ENCODE measurements at places on chromosomes 4 and X.

- DNase-seq, result no peak
Measured at GRCh38 chrX:71095033-71095432, 618 bp upstream of the FOXO4 start.

GRCh38 chr4:177391953-177392352 lies 50.3 kb downstream of the AGA start:
- DNase-seq, result no peak

DNA sequence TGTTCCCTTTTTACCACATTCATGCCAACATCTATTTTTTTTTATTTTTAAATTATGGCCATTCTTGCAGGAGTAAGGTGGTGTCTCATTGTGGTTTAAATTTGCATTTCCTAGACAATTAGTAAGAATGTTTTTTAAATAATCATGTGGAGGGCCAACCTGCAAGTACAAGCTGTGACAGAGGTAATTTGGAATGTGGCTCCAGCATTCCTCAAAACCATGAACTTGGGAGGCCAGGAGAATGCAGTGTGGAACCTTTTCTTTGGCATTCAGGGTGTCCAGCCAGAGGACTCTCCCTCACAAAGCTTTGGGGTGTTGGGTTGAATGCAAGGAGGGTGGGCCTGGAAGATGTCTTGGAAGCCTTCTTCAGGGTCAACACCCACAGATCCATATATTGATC lies 7.3 kb upstream of the TMEM185A start:
- DNase-seq, result no peak

DNA sequence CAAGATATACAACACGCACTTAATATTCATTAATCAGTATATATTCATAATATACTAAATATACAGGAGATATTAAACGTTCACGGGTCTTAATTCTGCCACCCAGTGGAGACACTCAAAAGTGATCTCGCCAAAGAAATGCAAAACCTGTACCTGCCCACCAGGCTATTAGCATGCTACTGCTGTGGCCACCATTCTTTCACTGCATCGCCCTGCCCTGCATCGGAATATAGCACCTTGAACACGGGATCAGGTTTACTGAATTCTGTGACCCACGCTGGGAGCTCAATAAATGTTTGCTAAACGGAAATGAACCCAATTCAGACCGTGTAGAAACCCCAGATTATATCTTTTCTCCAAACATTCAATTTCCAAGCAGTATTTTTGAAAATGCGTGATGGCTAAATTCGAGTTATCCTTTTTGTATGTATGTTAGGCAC lies 840 bp upstream of the CLCN3 start:
- peak; percentile 65 for DNase-seq

DNA sequence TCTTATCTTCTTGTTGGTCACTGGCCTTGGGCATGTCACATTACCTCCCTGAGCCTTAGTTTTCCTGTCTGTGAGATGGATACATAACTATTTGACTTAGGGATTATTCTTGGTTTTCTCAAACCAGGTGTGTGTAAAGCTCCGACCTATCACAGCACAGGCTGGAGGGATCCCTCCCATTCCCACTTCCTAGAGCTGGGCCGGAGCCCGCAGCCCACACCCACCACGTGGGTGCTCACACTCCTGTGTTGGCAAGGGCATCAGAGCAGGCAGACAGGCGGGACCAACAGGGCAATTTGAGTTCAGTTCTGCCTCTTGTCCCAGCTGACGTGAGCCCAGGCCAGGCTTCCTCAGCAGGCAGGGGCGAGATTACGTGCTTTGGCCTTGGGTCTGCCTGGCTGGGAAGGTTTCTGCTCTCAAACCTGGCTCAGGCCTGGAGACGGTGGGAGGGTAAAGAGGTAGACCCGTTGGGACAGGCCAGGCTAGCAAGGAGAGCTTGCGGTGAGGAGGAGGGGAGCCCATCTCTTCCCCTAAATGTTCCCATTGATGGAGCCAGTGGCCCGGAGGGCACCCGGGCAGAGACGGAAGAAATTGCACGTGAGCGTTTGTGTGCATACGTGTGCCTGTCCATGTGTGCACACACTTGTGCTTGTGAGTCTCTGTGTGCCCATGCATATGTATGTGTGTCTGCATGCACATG lies 734 bp upstream of the SH3TC1 start:
- no peak for DNase-seq

DNA sequence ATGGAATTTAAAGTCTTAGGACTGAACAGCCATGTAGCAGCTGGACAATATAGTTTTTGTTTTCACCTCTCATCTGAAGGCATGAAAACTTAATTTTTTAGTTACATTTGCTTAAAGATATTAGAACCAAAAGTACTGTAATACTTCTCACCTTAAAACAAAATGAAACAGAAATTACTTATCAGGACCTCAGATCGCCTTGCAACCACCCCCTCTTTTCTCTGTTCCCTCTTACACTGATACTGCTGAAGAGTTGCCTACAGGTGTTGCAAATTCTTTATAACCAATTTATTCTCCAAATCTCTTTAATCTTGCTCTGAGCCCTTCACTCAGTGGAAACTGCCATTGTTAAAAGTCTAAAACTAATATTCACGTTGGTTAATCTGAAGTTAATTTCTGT lies 145.0 kb downstream of the SPCS3 start:
- DNase-seq, result no peak

- no peak for DNase-seq
Measured at GRCh38 chrX:639151-639550, 8.6 kb downstream of the SHOX start.

- no peak for DNase-seq
Measured at GRCh38 chrX:26558719-26559386, 342.9 kb downstream of the MAGEB5 start.

DNA sequence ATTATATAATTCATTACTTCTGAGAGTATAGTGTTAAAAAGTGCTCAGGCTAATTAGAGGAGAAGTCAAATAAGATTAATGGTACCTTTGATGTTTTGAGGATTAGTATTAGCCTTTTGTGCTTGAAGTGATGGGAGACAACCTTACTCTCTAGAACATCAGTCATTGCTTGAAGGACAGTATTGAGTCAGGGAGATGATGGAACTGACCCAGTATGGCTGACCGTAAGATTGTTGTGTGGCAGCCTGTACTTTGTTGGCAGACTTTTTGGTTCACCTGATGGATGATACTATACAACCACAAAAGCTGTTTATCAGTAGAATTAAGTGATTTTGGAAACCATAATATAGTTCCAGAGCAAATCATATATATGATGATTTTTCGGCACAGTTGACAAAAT lies 9.9 kb downstream of the OGT start:
- DNase-seq, result no peak

DNA sequence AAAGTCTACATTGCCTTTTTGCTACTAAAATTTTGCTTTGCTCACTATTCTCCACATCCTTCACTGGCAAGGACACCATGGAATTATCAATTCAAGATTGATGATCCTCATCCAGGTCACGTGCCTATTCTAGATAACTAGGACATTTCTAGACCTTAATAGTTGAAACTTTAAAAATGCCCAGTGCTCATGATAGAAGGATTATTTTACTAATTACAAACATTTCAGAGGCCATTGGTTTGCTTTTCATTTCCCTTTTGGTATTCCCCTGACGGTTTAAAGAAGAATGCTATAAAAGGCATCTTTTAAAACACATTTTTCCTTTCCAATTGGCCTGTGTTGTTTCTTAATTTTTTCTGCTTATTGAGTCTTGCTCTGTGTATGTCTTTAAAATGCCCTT lies 249.4 kb downstream of the NDST4 start:
- no peak for DNase-seq

- no peak for DNase-seq
Measured at GRCh38 chrX:104318330-104319009, 63.7 kb upstream of the ESX1 start.

DNA sequence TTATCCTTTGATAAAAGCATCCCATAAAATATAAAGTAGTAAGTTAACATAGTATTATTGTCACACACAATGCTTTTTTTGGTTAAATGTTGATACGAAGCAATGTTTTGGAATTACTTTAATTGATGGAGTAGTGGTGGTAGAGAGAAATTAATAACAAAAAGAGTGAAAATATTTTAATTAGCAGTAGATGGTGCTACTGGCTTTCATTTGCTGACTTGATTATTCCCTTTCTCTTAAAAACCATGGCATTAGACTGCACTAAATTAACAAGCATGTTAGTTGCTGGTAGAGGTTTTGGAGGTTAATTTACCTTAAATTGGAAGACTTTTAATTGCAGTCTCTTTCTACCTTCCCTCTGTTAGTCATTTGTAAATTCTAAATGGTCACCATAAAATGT lies 8.9 kb upstream of the DCK start:
- no peak for DNase-seq

DNA sequence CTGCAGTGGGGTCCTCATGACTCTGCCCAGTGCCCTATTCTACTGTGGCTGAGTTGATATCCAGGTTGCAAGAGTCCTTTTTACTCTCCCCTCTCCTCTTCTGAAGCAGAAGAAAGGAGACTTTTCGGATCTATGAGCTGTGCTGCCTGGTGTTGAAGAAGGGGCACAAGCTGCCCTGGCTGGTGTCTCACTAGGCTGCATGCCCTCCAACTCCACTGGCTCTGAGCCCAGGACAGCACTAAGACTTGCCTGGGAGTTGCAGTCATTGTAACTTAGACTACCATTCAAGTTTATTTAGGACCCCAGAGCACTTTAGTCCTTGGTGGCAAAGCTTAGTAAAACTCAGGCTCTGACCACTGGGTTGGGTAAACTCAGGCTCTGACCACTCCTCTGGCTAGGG lies 89.4 kb downstream of the GABRB1 start:
- peak; percentile 32 for DNase-seq

GRCh38 chr4:150581641-150582051 lies 305 bp upstream of the MAB21L2 start:
- peak; percentile 12 for DNase-seq

GRCh38 chr4:7166981-7167700 lies 25.2 kb upstream of the SORCS2 start:
- no peak for DNase-seq

- no peak for DNase-seq
Measured at GRCh38 chrX:80430826-80431504, 10.7 kb downstream of the TENT5D start.

DNA sequence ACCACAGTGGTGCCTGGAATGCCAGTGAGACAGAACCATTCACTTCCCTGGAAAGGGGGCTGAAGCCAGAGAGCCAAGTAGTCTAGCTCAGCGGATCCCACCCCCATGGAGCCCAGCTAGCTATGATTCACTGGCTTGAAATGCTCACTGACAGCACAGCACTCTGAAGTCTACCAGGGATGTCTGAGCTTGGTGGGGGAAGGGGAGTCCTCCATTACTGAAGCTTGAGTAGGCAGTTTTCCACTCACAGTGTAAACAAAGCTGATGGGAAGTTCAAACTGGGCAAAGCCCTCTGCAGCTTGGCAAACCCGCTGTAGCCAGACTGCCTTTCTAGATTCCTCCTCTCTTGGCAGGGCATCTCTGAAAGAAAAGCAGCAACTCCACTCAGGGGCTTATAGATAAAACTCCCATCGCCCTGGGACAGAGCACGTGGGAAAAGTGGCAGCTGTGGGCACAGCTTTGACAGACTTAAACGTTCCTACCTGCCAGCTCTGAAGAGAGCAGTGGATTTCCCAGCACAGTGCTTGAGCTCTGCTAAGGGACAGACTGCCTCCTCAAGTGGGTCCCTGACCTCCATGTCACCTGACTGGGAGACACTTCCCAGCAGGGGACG lies 32.0 kb downstream of the NAP1L2 start:
- DNase-seq, result no peak

- no peak for DNase-seq
Measured at GRCh38 chrX:56800801-56801200, 71.8 kb downstream of the NBDY start.

DNA sequence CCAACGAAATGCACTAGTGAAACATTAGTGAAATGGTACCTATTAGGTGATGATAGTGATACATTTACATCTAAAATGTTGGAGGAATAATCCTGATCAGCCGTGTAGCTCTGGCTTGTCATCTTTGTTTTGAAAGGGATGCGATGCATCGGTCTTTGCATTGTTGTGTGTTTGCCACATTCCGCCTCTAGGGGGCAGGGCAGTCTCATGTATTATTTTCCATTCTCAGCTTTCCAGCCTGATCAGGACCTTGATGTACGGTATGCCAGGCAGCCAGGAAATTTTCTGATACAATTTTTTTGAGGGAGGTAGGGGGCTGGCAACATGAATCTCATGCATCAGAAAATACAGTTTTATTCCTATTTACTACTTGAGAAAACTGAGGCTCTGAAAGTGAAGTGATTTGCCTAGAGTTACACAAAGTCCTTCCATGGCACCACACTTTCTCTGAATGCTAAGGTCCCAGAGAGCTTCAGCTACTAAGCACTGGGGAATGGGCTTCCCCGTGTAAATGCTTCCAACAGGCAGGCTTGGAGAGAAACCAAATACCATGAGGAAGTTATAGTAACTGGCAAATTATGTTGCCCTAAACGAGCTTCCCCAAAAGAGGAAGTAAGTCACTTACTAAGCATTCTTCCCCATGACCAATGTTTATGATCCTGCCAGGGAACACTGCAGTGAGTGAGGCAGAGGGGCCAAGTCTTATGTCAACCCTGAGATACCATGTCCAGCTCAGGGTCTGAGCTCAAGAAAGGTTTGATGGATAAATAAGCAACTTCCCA lies 31.8 kb upstream of the IQSEC2 start:
- DNase-seq, result peak; percentile 63

DNA sequence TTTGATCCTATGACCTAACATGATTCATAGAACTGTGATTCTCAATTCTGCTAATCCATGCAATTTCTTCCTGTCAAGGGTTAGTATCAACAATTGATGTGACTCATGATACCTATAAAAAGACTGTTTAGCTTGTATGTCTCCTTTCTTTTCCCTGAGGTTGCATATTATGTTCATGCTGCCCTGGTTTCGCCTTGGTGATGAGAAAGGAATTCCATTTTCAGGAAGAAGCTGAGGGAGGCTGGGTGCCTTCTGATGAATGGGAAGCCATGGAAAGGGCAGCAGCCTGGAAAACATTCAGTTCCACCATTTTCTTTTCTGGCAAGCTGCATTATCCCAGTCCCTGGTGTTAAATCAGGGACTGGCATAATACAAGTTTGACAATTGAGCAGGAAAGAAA lies 976.5 kb downstream of the RPA4 start:
- DNase-seq, result peak; percentile 18

- no peak for DNase-seq
Measured at GRCh38 chrX:153937056-153937455, 2.2 kb upstream of the NAA10 start.

DNA sequence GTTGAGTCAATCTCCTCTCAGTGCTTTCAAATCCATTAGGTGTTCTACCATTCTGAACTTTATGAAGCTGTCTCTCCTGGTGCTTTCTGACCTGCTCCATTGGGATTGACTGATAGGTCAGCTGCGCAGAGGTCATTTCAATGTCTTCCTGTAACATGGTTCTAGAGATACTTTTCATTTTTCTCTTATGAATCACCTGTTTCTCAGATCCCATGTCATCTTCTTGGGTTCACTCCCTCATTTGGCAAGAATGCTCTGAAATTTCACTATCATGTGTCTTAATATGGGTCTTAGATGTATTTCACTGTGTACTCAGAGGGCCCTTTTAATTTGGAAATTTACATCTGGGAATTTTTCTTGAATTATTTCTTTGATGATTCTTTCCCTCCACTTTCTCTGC lies 13.8 kb upstream of the PGM2 start:
- no peak for DNase-seq

DNA sequence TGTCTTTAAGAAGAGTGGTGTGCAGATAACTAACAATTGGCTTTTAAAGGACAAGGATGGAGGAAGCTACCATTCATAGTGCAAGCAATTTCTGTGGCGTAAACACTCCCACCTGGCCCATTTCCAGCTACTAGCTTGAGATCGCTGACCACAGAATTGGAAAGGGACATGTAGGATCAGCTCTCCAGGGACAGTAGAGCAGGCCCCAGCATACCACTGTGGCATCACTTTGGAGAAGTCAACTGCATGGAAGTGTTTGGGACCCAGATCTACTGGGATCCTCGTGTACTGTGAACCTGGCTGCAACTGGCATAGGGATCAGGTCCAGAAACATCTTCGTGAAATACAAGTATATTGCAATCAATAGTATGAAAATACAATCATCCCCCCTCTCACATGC lies 515.0 kb downstream of the INPP4B start:
- DNase-seq, result no peak

Measured in Ammon's horn (tissue), 1 donor.